ENCODE measurements at places on chromosomes 3 and 15.

- no peak for DNase-seq
Observed at GRCh38 chr15:58616171-58616570, 133.3 kb downstream of the ADAM10 start.

- no peak for DNase-seq
Observed at GRCh38 chr3:15286022-15286421, 46.4 kb downstream of the SH3BP5 start.

- DNase-seq: no peak
Observed at GRCh38 chr15:34828145-34828911, 33.0 kb upstream of the ACTC1 start.

DNA sequence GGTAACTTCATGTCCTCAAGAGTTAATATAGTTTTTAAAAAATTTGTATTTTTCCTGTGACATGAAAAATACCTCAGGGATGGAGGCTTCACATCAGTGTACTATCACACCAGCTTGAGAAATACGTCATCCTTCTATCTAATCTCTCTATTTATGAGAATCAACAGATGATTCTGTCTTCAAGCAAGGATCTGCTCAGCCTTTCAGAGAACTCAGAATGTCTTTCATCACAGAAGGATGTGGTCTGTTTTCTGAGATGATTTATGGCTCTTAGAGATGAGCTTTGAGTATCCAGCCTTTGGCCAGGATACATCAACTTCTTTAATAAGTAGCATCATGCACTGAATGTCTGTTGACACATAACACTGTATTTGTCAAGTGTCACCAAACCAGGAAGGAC, 193.9 kb downstream of the DTWD1 start:
- DNase-seq: no peak

GRCh38 chr3:99861216-99861615, 43.6 kb downstream of the CMSS1 start:
- no peak for DNase-seq

DNA sequence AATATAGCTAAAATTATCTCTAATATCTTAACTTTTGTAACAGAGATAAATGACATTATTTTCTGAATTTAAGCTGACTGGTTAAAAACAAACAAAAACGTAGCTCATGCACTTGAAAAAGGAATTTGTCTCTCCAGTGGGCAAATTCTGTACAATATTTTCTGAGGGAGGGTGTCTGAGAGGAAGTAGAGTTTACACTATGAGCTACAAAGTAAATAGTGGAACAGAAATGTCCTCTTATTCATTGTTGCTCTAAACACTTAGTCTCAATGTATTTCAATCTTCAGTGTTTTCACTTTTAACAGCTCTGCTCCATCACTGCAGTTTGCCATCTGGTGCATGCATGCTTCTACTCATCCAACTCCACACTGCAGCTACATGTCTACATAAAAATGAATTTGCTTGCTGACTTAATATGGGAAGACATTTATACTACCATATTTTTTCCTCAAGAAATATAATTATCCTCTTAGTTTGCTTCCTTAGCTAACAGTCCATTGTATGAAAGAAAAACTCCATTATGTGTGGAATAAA, 817.4 kb upstream of the LMCD1 start:
- no peak for DNase-seq

DNA sequence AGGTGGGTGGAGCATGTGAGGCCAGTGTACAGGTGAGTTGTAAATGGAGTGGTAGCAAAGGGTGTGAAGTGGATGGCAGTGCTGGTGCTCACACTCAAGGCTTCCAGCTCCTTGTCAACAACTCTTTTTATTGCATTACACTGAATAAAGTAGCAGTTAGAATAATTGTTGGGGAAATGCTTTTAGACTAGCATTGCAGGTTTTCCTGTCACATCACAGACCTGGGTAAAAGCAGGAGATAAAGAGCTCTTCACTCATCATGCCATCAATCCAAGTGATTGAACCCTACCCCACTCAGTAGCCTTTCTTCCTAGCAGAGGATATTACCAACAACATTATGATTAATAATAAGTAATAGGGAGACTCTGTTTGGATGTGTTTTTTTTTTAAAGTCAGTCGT, 81.6 kb downstream of the CDIN1 start:
- DNase-seq: no peak

GRCh38 chr15:66651198-66651597, 50.8 kb upstream of the SMAD6 start:
- DNase-seq: no peak

- no peak for DNase-seq
Observed at GRCh38 chr3:34296796-34297195, 498.4 kb downstream of the PDCD6IP start.

- no peak for DNase-seq
Observed at GRCh38 chr15:89808160-89808870, 6.3 kb downstream of the ANPEP start.

- no peak for DNase-seq
Observed at GRCh38 chr15:93035092-93035915, 53.7 kb downstream of the RGMA start.

DNA sequence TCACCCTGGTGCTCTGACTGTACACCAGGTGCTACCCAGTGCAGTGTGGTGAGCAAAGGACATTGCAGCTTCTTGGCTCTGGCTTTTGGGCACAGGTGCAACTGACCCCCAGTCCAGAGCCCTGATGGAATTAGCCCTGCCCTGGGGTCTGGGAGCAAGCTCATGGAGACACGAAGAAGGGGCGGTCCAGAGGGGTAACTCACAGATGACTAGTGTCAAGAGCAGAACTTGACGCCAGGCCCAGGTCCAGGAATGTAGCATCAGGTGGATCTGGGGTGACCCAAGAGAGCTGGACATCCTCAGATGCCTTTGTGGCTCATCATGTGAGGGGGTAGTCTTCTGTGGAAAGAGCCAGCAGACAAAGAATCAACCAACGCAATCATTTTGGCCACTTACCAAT, 88.9 kb downstream of the ASB7 start:
- DNase-seq: no peak

DNA sequence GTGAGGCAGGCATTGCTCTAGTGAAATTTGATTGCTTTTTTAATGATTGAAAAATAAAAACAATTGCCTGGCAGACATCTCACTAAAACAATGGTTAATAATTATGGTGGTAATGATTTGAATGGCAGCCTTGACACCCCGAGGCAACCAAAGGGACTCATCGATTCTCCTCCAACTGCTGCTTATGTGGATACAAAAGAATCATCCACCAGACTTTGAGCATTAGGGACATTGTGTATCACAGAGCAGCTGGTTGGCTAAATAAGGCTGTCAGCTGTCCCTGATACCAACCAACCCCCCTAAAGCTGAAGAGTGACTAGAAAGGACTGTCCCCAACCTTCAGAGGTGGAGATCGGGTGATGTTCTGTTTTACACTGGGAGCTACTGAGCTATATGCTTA, 1.7 kb upstream of the CD47 start:
- DNase-seq: no peak

DNA sequence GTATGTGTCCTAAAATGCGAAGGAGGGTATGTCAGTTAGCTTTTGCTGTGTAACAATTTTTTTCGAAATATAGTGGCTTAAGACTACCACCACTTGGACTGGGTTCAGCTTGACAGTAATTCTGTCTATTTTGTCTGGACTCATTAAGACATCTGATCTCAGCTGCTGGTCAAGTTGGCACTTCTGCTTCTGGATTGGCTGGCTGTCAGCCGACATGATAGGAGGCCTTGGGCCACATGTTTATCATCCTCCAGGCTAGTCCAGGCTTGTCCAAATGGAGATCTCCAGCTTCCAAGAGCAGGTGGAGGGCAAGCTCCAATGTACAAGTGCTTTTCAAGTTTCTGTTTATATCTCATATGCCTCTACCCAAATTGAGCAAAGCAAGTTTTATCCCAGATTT, 95.9 kb downstream of the GALK2 start:
- no peak for DNase-seq

- DNase-seq: no peak
Observed at GRCh38 chr3:9914559-9915253, 2.2 kb upstream of the IL17RC start.

DNA sequence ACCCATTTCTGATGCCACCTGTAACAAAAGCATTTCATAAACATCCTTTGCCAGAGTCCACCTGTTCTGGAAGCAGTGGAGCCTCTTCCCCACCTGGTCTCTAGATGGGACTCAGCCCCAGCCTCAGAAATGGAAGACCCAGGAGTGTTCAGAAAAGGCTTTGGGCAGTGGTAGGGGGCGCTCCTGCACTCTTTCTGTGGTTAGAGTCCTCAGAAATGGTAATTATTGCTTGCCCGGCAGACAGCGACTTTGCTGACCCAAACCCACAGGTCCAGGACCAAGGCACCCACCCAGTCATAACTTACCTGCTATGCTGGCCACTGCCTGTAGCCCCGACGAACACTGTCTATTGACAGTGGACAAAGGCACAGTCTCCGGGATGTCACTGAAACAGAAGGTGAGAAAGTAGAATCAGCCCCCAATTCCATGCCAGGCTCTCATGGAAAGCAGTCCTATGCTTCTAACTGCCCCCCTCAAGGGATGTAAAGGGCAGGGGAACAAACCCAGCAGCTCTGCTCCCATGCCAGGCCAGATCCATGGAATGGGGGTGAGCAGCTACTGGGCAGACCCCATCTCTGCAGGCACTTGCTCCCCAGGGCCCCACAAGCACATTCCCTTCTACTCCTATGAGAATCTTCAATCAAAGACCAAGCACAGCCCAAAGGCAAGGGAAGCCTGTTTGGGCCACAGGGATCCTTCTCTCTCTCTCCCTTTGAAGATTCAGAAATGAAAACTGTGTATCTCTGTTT, 5.1 kb downstream of the ACAA1 start:
- peak; percentile 28 for DNase-seq

- DNase-seq: no peak
Observed at GRCh38 chr3:108742929-108743328, 14.3 kb downstream of the RETNLB start.

DNA sequence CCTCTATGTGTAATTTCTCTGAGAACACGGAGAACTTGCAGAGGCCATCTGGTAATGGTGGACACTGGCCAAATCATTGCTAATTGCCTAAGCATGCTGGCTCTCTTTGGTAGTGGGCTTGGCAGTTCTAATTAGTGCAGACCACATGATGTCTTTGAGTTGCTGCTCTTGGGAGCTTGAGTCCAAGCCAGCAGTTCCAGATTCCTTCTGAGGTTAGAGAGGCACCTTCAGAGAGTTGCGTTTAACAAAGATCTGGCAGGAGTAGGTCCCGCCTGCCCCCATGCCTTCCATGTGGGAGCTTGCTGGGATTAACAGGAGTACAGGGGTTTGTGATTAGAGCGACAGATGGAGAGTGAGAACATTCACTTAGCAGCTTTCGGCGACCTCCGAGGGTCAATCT, 449.0 kb upstream of the LMCD1 start:
- no peak for DNase-seq

DNA sequence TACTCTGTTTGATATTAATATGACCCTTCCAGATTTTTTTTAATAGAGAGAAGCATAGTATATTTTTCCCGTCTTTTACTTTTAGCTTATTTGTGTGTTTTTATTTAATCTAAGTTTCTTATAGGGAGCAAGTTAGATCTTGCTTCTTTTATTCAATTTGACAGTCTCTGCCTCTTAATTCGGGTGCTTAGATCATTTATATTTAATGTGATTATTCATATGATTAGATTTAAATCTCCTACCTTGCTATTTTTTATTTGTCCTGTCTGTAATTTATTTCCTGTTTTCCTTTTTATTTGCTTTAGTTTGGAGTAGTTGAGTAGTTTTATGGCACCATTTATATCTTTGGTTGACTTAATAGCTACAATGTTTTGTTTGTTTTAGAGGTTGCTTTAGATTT, 66.1 kb downstream of the GJD2 start:
- no peak for DNase-seq

GRCh38 chr3:136883967-136884720, 22.1 kb downstream of the NCK1 start:
- no peak for DNase-seq

- DNase-seq: no peak
Observed at GRCh38 chr3:129211772-129212171, 28.1 kb upstream of the CNBP start.

DNA sequence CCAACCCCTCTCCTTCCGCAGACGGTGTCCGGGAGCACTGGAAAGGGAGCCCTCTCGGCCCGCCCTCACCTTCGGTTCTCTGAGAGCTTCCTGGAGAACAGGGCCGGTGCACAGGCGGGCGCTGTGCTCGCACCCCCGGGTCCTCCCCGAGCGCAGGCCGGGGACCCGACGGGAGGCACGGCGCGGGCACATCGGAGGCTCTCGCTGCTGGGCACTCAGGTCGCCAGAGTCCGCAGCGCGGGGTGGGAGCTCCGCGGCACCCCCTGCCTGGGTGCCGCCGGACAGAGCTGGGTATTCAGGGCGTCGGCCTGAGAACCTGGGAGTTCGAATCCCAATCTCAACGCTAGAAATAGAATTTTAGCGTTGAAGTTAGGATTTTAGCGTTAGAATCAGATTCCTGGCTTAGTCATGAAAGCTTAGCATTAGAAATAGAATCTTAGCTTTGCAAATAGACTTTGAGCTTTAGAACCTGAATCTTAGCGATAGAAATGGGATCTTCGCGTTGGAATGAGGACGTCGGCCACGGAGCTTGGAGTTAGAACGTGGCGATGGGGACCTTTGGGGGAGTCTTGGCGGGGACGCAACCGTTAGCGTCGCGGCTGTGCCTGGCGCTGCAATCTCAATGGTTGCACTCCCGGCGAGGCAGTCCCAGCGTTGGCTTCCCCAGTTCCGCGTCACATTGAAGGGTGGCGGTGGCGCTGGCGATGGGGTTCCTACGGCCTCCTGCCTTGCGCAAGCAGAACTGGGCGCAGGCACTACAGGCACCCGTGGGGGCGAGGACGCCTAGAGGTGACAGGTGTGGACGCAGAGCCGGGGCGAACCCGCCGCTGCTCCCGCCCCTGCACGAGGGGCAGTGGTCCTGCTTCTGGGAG, 549 bp downstream of the TRH start:
- DNase-seq: no peak

DNA sequence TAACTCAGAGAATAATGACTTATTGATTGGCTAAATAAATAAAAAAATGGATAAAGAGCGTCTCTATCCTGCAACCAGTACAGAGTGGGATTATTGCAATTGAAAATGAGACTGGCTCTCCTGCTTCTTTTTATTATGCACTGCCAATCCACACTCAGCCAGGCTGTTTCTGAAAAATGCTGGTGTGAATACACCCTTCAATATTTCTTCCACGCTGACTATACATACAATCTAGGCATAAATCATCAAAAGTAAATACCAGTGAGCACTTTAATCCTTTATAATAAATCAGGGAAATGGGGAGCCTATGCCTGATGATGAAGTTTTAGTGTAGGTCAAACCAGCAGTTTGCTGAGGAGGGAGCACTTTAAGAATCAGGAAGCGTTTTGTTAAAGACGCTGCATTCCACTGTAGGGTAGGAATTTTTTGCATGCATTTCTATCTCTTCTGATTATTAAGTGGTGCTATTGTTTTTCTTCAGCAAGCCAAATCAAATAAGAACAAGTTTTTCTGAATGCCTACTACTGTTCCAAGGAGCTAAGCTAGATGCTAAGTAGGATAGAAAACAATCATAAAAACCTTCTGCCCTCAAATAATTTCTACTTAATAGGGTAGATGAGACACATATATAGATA, 781.5 kb downstream of the TBL1XR1 start:
- DNase-seq: no peak

- no peak for DNase-seq
Observed at GRCh38 chr3:48459331-48459730, 12.8 kb downstream of the ATRIP start.

Data from CD4-positive, alpha-beta T cell treated with Interleukin-2 at 100 ng/mL for 4 hours (primary cell).